HepG2 (cell line): ENCODE measurements at places on chromosomes 1 and 21.

- DNase-seq: no peak
Measured at GRCh38 chr1:34331020-34331926, 154.6 kb downstream of the C1orf94 start.

- no peak for DNase-seq
Measured at GRCh38 chr1:63880958-63881576, 107.2 kb downstream of the ROR1 start.

GRCh38 chr1:211287218-211287617, 28.1 kb downstream of the RCOR3 start:
- DNase-seq: no peak

DNA sequence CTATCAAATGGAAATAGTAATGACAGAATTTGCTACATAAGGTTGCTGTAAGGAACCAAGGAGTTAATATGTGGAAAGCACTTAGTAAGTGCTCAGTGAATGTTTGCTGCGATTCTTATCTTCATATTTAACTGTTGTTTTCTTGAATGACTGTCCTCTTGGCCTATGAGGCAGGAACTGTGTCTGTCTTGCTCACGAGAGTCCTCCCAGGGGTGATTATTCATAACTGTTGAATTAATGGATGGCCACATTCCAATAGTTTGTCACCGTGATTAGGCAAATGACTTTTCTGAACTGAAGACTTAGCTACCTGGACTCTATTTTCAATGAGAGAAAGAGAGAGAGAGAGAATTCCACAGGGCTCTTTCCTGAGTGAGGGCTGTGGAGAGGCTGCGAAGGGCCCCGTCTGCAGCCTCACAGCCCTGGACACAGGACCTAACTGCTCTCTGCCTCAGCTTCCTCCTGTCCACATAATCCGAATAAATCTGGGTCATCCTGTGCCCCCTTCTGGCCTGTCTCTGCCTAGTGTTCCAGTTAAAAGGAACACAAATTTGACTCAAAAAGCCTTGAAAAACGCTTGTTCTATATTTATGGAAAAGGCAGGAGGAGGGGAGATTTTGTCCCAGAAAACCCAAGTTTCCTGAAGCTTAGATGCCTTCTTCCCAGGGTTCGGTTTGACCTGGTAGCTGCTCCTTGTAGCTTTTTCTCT, 8.5 kb downstream of the EDN2 start:
- DNase-seq: no peak

GRCh38 chr1:162548170-162548569, 13.4 kb upstream of the UAP1 start:
- no peak for DNase-seq

GRCh38 chr1:57530206-57530910, 106.5 kb upstream of the DAB1 start:
- no peak for DNase-seq

GRCh38 chr1:196180847-196181593, 427.2 kb downstream of the KCNT2 start:
- no peak for DNase-seq
